Stimulated activated CD4-positive, alpha-beta T cell treated with anti-CD3 and anti-CD28 coated beads, Interleukin-12 subunit alpha, Interleukin-12 subunit beta, amount 100 ng/mL, for 4 hours (primary cell): ENCODE measurements at places on chromosomes 3 and 15.

GRCh38 chr15:42065033-42065432 lies 29.3 kb downstream of the PLA2G4D start:
- DNase-seq, result no peak

GRCh38 chr15:53447053-53447574 lies 312.3 kb downstream of the WDR72 start:
- DNase-seq, result no peak

DNA sequence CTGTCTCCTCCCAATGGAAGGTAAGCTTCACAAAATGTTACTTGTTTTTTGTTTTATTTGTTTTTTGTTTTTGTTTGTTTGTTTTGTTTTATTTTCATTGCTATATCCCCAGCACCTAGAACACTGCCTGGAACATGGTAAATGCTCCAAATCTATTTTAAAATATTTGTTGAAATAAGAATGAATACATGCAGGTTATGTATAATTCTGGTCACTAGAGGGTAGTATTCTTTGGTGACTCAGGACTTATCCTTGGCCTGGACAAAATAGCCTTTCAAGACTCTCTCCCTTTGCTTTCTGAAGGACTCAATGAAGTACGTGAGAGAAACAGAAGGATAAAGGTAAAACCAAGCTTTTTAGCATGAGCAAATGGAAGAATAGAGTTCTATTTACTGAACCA lies 46.9 kb upstream of the PPP2R3A start:
- no peak for DNase-seq

GRCh38 chr3:74562558-74563269 lies 51.7 kb downstream of the CNTN3 start:
- no peak for DNase-seq

GRCh38 chr15:86399041-86399954 lies 319.6 kb downstream of the AGBL1 start:
- no peak for DNase-seq

DNA sequence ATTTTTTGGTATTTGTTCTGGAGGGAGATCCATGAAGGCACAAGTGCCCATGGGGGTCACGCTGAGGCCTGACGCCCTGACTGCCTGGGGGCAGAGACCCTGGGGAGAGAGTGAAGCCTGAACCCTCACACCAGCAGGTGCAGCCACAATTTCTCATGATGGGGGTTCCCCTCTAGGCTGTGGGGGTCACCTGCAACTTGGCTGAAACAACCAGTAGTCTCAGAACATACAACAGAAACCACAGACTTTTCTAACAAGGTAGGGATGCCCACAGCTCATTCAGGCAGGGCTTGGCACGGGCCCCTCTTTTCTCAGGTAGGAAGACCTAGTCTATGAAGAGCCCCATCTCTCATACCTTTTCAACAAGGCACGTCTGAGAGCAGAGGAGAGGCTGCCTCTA lies 245.1 kb downstream of the ADAMTS17 start:
- DNase-seq, result no peak

DNA sequence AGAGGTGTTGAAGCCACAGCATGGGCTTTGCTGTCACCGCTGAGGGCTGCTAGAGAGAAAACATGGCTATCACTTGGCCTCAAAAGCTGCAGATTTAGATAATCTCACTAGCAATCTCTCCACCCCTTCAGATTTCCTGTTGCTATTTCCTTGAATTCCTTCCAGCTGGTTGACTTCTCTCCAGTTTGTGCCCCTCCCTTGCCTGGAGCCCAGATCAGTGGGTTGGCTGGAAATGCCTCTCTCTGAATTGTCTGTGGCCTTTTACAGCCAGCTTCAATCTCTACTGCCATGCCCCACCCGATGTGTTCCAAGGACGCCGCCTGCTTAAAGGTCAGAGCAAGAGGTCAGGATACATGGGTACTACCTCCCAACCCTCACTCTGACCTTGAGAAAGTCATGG lies 294.1 kb downstream of the NTRK3 start:
- no peak for DNase-seq

DNA sequence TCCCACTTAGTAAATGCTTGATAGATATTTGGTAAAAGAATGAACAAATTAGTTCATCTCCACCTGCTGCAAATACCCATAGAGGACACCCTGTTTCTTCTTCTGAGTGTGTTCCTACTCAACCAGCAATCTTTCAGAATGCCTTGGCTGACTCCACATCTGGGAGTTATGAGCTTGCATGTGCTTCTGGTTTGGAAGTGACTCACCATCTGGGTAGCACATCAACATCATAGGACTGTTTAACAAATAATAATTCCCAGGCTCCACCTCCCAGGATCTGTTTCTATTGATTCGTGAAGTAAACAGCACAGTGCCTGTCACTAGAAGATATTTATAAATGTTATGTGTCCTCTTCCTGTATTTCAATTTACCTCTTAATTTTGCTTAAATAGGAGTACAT lies 580.1 kb downstream of the ROBO2 start:
- no peak for DNase-seq

DNA sequence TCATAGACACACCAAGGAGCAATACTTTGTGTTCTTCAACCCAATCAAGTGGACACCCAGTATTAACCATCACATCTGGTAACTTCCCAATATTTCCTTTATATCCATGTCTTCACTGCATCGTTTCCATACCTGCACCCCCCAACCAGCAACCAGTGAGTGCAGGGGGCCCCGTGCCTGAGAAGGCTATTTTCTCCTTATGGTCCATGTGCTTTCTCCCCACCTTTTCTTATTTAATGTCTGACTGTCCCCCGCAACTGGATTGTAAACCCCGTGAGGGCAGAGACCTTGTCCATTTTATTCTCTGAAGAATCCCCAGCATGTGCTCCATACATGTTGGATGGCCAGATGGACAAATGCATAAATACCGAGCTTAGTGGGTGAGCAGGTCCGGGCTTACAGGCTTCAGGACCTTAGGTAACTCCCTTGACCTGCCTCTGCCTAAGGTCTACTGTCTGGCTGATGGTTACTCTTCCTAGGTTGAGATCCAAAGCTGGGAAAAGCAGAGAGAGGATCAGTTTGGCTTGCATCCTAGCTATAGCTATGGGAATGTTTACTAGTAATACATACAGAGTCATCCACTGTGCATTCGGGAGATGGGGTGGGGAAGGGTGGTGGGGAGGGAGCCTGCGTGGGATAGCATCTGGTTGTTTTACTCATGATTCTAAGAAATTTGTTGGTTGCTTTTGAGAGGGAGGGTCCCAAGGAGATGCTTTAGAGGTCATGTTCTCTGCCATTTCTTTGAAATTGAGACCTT lies 41.5 kb downstream of the PXYLP1 start:
- no peak for DNase-seq

GRCh38 chr15:60551781-60552161 lies 72.8 kb upstream of the ICE2 start:
- no peak for DNase-seq

DNA sequence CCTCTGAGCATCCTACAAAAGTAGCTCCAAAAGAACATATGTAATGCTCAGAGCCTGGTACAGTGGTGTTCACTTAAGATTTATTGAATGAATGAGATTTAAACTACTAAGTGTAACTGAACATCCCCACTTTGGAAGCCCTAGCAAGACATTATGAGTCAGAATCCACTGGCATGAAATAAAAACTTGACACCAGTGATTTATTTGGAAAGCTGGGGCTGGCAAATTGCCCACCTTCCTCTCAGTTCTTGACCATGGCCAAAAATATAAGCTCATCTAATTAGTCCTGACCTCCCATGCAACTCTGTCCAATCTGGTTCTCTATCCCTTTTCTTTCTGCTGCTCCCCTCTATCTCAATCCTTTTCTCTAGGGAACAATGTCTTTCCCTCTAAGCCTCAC lies 418.0 kb downstream of the PLCL2 start:
- no peak for DNase-seq

GRCh38 chr3:70256566-70256965 lies 55.9 kb downstream of the MDFIC2 start:
- DNase-seq, result no peak

DNA sequence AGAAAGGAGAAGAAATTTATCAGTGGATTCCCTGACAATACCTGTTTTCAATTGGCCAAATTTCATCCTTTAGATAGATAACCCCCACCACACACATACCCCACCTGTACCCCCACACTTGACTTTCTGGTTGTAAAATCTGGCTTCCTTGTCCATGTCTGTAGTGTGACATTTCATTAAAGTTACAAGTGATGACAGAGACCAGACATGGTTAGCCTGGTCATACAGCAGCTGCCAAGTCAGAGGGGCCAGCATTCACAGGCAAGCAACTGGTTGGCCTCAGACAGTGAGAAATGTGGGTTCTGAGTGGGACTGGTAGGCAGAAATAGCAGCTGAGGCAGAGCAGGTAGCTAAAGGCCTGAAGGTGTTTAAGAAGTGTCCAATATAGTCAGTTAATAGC lies 238.6 kb upstream of the SOX14 start:
- DNase-seq, result no peak

GRCh38 chr3:177878957-177879356 lies 657.3 kb upstream of the KCNMB2 start:
- no peak for DNase-seq

GRCh38 chr3:49900491-49901153 lies 3.1 kb downstream of the MST1R start:
- no peak for DNase-seq

- DNase-seq, result no peak
Observed at GRCh38 chr15:86432861-86433260, 353.2 kb downstream of the AGBL1 start.

DNA sequence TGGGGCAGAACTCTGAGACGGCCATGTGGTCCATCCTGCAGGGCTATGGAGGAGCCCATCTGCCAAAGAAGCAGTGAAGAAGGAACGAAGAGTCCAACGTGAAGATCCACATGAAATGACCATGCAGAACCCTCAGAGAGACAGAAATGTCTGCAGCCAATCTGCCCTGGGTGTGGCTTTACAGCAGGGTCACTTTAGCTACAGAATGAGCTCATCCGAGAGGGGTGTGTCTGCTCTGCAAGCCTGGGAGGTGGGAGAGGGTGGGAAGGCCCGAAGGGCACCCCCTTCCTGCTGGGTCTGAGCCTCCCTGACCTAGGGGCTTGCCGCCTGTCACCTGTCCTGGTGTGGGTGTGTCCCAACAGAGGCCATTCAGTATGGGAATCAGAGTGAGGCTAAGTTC lies 176.3 kb downstream of the ATP10A start:
- no peak for DNase-seq

DNA sequence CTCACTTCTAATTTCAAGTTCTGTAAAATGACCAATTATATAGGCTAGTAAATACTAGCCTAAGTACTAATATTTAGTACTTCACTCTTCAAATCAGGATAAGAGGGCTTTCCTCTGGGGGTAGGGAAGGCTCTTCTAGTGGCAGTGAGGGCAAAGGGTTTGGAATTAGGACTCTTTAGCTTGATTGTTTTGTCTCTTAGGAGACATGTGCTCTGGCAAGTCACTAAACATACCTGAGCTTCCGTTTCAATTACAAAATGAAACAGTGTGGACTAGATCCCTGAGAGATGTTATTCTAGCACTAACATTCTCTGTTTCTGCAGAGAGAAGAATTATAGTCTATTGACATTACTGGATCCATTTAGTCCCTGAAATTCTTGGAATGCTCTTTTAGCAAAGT lies 71.5 kb downstream of the PCOLCE2 start:
- no peak for DNase-seq

DNA sequence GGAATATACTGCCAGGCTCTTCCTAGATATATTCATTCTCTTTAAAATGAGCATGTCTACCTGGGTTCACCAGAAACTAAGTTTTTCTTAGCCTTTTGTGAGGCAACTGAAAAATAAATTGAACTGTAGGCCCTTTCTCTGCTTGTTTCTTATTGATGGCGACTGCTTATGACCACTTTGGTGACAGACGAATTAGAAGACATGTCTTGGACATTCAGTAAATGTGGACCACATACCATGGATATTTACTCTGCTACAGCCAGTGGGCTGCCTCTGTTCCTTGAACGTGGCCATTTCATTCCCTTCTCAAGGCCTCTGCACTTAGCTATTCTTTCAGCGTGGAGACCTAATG lies 603 bp upstream of the SELENOK start:
- no peak for DNase-seq

DNA sequence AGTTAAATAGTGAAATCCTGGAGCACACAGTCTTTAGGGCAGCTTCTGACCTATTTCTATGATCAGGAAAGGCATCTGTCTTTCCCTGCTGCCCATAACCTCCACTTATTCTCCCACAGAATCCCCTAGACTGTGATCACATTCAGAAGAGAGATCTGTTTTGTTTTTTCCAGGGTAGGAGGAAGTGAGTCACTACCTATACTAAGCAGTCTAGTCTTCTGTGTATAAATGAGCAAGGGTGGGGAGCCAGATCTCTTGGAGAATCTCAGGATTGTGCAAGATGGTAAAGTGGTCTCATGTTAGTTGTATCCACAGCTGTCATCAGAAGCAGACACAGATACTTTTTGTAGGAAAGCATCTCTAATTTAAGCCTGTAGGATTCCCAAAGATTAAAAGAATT lies 11.8 kb upstream of the FBXO22 start:
- no peak for DNase-seq

GRCh38 chr3:193779933-193780332 lies 186.9 kb downstream of the OPA1 start:
- no peak for DNase-seq

GRCh38 chr3:45626096-45626887 lies 31.7 kb downstream of the LIMD1 start:
- no peak for DNase-seq

DNA sequence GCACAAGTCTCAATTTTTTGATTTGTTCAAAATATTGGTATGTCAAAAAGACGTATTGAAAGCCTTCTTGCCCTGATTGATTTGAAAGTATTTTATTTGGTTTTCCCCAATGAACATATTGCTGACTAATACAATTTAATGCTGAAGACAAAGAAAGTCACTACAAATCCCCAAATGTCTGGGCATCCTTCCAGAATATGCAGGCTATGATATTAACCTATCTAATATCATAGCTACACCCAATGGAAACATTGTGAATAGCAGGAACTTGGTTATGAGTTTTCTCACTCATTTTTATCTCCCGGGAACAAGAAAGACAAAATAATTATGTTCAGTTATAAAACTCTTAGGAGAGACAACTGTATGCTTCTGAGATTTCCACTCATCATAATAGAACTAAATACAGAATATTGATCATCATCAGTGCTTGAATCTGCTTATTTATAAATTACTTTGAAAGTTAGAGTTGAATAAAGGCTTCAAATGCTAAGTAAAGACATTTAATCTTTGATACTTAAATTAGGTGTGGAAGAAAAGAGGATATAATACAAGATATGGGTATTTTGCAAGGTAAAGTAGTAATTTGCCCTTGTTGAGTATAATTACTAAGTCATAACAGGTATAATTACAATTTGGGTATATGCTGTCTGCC lies 483.9 kb downstream of the RBMS3 start:
- no peak for DNase-seq

GRCh38 chr3:52705438-52705687 lies 228 bp downstream of the GLT8D1 start:
- no peak for DNase-seq

DNA sequence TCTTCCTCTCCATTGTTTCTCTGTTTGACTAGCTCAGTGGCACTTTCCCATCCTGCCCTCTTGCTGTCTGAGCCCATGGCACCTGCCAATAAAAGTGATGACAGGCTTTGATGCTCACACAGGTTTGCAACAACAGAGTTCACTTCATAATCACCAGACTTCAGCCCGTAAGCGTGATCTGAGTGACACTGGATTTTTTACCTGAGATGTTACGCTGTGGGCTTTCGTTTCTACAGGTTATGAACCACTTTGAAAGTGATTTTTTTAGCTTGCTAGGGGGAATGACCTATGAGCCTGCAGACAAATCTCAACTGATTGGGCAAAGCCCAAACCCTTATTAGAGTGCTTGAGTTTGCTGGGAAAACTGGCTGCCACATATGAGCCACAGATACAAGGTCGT lies 173.9 kb upstream of the ICE2 start:
- DNase-seq, result no peak
